Heart left ventricle (tissue), 16 donors: ENCODE measurements at places on chromosomes 2 and 18. TPM values are rescaled to one million over a fixed set of nuclear protein-coding genes. Genes with fewer than 3 reads are reported as not detected.

DNA sequence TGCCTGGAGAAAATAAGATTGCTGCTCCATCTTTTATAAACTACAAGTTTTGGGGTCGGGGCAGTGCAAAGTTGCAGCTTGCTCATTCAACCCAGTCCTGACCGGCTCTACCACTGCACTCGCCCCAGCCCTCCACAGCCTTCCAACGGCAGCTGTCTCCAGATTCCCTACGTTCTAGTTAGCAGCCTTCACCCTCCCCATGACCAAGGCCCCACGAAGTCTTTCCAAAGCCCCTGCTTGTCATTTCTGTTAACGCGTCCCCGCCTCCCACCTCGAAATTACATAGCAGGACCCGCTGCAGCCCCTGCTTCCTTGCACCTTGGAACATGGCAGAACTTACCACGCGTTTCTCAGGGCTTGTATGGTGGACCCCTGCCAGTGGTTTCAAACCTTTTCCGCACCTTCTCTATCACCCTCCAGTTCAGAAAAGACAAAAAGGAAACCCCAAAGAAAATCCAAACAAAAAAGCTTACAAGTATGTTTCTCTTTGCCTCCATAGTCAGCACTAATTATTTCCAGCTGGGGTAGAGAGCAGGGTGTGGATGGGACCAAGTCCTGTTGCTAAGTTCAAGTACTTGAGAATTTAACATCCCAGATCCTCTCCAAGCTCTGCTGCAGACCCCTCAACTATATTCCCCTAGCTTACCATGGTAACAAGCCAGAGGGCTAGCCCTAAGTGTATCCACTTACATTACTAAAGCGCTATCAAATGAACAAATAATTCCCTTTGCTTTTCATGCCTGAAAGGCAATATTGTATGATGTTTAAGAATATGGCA, 161.5 kb downstream of the TGIF1 start:
- no peak overlapping the region for H3K4me3 ChIP-seq
- H3K27me3 ChIP-seq: no peaks in the 10 kb centered on the region
- no peak overlapping the region for H3K27ac ChIP-seq
- H3K36me3 ChIP-seq: no peaks in the 10 kb centered on the region
- H3K4me1 ChIP-seq: no peaks in the 10 kb centered on the region
- DNase-seq: no peak

GRCh38 chr2:86037141-86037794, 68.4 kb downstream of the POLR1A start:
- H3K4me3 ChIP-seq: no peak overlapping the region
- DNase-seq: peak; percentile 82
- H3K36me3 ChIP-seq: peaks cover 38% of the 10 kb centered on the region
- peaks cover 55% of the 10 kb centered on the region for H3K4me1 ChIP-seq

DNA sequence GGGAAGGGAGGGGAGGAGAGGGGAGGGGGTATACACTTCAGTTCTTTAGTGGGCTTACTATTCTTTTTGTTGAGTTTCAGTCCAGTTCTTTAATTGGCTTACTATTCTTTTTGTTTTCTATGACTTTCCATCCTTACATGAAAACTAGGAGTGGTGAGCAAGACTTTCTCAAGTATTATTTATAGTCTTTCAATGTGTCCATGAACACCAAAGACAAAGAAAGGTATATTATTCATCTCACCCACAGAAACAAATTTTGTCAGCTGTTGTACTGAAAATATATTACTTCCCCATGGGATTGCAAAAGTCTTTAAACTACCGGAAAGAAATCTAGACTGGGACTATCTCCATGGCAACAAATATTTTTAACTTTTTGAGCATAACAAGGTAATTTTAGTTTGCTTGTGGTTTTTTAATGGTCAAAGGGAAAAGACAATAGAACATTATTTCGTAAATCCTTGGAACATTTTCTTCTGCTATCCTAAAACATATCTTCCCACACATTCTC, 17.6 kb downstream of the ADAM17 start:
- no peak overlapping the region for H3K4me3 ChIP-seq
- peaks cover 47% of the 10 kb centered on the region for H3K36me3 ChIP-seq
- H3K27me3 ChIP-seq: no peaks in the 10 kb centered on the region

- no peak for DNase-seq
- peaks cover 5% of the 10 kb centered on the region for H3K4me1 ChIP-seq
- peak overlapping the region; percentile 21 for H3K27ac ChIP-seq
Measured at GRCh38 chr2:240136671-240137292, 677 bp upstream of the COPS9 start.

Gene ELOA2
- total RNA-seq: not detected

GRCh38 chr2:186302263-186302662, 183.8 kb upstream of the ZC3H15 start:
- no peak for DNase-seq
- no peaks in the 10 kb centered on the region for H3K27me3 ChIP-seq
- H3K36me3 ChIP-seq: no peaks in the 10 kb centered on the region
- no peak overlapping the region for H3K4me3 ChIP-seq
- H3K4me1 ChIP-seq: no peaks in the 10 kb centered on the region

Gene RAX
- not detected for total RNA-seq

- H3K4me3 ChIP-seq: no peak overlapping the region
- DNase-seq: no peak
- H3K36me3 ChIP-seq: no peaks in the 10 kb centered on the region
- no peaks in the 10 kb centered on the region for H3K27me3 ChIP-seq
- H3K4me1 ChIP-seq: peaks cover 7% of the 10 kb centered on the region
Measured at GRCh38 chr18:57846258-57846657, 43.1 kb upstream of the ATP8B1 start.

Gene DCDC2C
- total RNA-seq: not detected

GRCh38 chr2:39513641-39514094, 76.6 kb upstream of the MAP4K3 start:
- no peaks in the 10 kb centered on the region for H3K27me3 ChIP-seq
- peaks cover 62% of the 10 kb centered on the region for H3K4me1 ChIP-seq
- no peaks in the 10 kb centered on the region for H3K36me3 ChIP-seq

DNA sequence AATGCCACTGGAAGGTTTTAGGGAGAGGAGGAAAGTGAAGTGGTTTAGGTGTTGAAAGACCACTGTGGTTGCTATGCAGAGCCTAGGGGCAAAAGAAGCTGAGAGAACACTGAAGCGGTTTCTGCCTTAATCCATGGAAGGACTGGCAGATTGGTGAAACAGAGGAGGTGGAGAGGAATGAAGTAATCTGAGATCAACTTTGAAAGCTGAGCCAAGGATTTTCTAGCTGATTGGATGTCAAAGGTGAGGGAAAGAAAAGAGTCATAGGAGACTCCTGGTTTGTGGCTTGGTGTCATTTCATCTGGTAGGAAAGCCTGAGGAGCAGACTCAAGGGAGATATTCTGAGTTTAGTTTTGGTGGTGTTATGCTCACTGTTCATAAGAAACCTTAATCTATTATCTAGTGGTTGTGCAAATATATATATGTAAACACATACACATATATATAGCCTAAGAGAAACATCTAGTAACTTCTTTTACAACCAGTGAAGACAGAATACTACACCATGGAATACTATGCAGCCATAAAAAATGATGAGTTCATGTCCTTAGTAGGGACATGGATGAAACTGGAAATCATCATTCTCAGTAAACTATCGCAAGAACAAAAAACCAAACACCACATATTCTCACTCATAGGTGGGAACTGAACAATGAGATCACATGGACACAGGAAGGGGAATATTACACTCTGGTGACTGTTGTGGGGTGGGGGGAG, 134.1 kb upstream of the CREB1 start:
- H3K27me3 ChIP-seq: no peaks in the 10 kb centered on the region
- H3K4me3 ChIP-seq: no peak overlapping the region
- H3K36me3 ChIP-seq: no peaks in the 10 kb centered on the region
- H3K27ac ChIP-seq: no peak overlapping the region
- DNase-seq: no peak

Gene ING5
- 18.2 TPM for total RNA-seq

Gene NT5C1B
- total RNA-seq: not detected

Gene RMDN2
- total RNA-seq: 4.9 TPM

Gene MROH2A
- not detected for total RNA-seq

DNA sequence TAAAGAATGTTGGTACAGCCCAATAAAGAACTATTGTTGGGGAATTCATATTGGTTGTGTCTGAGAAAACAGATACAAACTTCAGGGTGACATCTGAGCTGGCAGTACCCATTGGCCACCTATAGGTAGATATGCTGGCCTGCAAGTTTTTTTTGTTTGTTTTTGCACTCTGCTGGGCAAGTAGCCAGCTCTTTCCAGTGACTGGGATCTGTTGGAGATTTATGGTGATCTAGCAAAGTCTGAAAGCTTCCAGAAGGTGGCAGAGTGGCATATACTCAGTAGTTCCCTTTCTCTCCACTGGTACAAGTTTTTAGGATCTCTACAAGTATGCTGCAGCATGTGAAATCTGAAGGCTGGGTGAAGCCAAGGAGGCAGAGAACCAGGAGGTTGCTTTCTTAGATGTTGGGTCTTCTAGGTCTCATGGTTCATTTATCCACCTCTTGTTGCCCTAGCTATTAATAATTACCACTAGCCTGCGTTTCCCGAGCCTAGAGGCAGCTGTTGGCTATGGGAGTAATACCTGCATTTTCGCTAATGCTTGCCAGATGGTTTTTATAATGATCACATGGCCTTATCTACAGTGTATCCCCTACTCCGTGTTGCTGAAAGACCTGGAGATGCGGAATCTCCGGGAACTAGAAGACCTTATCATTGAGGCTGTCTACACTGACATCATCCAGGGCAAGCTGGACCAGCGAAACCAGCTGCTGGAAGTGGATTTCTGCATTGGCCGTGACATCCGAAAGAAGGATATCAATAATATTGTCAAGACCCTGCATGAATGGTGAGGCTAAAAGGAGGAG, 9.5 kb downstream of the COPS7B start:
- H3K4me1 ChIP-seq: no peaks in the 10 kb centered on the region
- no peak overlapping the region for H3K27ac ChIP-seq
- H3K4me3 ChIP-seq: no peak overlapping the region
- DNase-seq: no peak
- peaks cover 13% of the 10 kb centered on the region for H3K36me3 ChIP-seq
